GM23338 (cell line): ENCODE measurements at places on chromosomes 7 and 10.

GRCh38 chr7:45986355-45987298, 65.6 kb upstream of the IGFBP3 start:
- DNase-seq = no peak

- DNase-seq = no peak
These were observed 186.3 kb downstream of the PRPF18 start for GRCh38 chr10:13773043-13773442.

DNA sequence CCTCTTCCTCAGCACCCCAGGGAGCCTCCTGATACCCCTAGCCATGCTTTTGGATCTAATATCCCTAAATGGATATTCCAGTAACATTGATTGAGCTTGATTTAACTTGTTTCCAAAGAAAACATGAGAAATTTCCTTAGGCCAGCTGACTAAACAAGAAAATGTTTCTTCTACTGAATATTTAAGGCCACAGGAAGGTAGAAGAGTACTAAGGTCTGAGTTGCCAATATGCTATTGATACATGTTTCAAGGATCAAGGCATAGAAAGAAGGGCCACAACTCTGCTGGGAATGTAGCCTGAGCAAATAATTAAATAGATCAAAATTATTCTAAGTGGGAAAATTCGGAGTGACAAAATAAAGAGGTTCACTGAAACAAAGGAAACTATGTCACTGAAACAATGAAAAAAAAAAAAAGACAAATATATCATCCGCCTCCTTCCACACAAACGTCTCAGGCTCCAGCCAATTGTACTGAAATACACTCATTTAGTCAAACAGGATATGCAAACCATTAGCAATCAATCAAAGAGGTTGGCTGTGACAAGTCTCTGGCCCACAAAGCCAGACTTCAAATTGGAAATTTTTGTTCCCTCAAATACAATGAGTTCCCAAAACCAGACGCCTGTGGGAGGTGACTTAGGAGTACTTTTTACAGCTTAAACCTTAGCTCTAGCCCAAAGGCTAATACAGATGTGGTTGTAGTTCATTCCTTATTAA, 396.2 kb downstream of the HTR7 start:
- DNase-seq = no peak

GRCh38 chr10:10385831-10386230, 631.8 kb upstream of the CELF2 start:
- no peak for DNase-seq

- DNase-seq = no peak
These were observed 25.2 kb upstream of the CREB3L2 start for GRCh38 chr7:138027100-138027499.

- no peak for DNase-seq
These were observed 106.6 kb downstream of the PRKCQ start for GRCh38 chr10:6473430-6473829.

- peak; percentile 38 for DNase-seq
These were observed 91.6 kb downstream of the CXCL12 start for GRCh38 chr10:44293306-44293778.

- no peak for DNase-seq
These were observed 4.7 kb upstream of the ENTPD7 start for GRCh38 chr10:99654390-99655175.

GRCh38 chr7:143455942-143456341, 12.7 kb downstream of the TAS2R60 start:
- DNase-seq = no peak

DNA sequence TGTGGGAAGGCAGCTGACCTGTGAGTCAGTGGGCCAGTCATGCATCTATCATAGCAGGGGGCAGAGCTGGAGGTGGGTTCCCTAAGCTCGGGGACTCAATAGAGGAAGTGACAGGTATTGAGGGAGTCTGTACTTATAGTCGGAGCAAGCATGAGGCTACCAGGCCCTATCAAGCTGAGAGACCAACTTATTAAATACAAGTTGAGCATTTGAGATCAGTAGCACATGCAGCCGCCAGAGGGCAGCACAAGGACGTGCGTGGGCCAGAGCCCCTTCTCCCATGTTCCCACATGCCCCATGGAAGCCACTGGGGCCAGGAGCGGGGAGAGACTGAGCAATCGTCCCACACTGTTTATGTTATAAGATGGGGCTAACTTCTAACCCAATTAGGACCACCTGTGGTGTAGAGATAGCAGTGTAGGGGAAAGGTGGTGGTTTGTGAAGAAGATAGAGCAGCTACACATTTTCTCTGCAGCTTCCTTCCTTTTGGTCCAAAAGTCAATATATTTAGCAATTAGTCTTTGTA, 13.0 kb upstream of the STK31 start:
- peak; percentile 91 for DNase-seq

- DNase-seq = no peak
These were observed 55.6 kb upstream of the LBX1 start for GRCh38 chr10:101284744-101285463.
